ENCODE measurements at places on chromosomes 16 and 17.

GRCh38 chr17:78040440-78041385 is 82.2 kb downstream of the TNRC6C start:
- DNase-seq = peak; percentile 34

DNA sequence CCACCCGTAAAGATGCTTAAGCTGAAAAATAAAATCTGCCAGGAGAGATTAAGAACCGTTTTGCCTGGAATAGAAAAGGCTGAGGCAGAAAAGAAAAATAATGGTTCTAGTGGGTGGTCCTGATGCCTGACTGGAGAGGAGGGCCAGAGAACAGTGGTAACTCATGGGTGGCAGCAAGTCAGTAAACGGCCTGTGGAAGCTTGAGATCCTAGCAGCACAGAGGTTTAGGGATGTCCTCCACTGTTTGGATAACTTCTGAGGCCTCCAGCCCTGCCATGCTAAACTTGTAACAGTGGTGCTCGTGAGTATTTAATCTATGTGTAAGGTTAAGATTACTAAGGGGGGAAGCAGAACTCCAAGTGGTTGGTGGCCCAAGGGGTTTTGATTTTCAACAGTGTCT is 21.2 kb upstream of the PHAF1 start:
- no peak for DNase-seq

GRCh38 chr17:29243792-29244191 is 2.9 kb upstream of the CRYBA1 start:
- no peak for DNase-seq

DNA sequence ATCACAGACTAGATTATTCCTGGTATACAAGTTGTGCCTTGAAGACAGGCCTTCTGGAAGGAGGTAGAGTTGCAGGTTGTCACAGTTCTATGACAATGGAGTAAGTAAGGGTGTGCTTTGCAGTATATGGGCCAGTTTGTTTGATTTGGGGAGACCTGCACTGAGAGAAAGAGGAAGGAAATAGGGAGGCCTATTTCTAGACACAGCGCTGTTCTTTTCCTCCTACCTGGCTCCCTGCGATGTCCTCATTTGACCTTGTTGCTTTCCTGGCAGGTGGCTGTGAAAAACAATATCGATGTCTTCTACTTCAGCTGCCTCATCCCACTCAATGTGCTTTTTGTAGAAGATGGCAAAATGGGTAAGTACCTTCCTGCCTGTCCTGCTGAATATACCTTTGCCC is 22.5 kb upstream of the RASL10B start:
- DNase-seq = no peak

DNA sequence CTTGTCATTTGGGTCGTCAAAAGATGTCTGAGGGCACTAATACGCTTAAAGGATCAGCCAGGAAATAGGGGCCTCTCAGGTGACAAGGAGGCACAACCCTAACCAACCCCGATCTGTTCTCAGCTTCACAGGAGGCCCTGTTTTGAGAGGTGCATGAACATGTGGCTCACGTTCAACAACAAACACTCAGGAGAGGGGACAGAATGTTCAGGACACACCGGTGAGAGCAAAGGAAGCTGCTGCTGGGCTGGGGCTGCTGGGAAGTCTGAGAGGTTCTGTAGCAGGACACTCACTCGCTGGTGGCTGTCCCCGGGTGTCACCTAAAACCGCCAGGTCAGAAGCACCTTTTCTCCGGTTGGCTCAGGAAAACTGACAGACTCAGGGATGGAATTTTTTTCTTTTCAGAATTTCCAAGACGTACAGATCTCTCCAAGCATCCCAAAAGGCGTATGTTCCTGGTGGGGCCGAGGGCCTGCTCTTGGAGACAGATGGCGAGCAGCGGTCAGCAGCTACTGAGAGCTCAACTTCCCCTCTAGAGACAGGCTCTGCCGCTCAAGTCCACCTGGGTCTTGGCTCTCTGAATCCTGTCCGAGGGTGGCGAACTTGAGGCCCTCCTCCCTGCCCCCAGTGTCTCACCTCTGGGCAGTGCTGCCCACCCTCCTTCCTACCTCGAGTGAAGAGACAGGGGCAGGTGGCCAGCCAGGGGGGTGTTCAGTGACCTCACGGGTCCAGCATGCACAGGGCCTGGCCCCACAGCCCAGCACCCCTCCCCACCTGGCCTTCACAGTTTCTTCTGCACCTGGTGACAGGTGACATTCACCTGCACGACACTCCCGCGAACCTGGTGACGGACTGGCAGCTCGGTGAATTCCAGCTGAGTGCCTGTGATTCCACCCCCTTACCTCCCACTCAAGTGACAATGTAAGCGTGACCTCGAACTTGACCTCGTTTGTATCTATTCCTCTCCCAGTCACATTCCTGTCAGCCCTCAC is 22.9 kb downstream of the CLUH start:
- no peak for DNase-seq

- no peak for DNase-seq
These were observed 8.1 kb downstream of the P4HB start for GRCh38 chr17:81852237-81852636.

- no peak for DNase-seq
These were observed 14.3 kb downstream of the KPNB1 start for GRCh38 chr17:47663912-47664623.

- DNase-seq = no peak
These were observed 77.4 kb downstream of the CDH13 start for GRCh38 chr16:82703871-82704768.
